Fibroblast of mammary gland (primary cell): ENCODE measurements at places on chromosomes 7 and 10.

DNA sequence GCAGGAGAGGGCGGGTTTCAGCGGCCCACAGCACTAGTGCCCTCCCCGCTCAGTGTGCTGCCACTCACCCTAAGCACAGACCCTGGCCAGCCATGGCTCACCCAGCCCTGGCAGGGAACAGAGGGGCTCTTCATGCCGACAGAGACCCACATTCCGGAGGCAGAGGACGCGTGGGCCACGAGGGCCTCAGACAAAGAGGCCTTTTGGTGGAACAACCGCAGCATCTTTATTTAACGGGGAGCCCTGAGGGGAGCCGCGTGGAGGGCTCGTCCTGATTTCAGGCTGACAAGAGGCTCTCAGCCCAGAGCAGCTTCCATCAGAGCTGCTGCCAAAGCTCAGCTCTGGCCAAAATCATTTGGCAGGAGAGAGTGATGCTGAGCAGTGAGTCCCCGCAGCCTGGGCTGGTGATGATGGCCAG lies 127.8 kb downstream of the SH3PXD2A start:
- DNase-seq, result no peak

DNA sequence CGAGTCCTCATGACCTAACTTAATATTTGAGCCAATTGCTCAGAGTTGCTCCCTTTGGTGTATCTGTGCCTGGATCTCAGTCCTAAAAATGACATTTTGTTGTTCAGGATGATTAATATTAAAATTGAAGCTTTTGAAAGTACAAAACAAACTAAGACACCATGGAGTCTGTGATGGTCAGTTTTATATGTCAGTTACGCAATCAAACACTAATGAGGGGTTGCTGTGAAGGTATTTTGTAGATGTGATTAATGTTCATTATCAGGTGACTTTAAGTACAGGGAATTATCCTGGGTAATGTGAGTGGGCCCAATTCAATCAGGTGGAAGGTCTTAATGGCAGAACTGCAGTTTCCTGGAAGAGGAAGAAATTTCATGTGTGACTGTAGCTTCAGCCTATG lies 546.7 kb downstream of the REEP3 start:
- no peak for DNase-seq

- peak; percentile 71 for DNase-seq
These were observed 4.7 kb downstream of the GLI3 start for GRCh38 chr7:42232275-42232674.

DNA sequence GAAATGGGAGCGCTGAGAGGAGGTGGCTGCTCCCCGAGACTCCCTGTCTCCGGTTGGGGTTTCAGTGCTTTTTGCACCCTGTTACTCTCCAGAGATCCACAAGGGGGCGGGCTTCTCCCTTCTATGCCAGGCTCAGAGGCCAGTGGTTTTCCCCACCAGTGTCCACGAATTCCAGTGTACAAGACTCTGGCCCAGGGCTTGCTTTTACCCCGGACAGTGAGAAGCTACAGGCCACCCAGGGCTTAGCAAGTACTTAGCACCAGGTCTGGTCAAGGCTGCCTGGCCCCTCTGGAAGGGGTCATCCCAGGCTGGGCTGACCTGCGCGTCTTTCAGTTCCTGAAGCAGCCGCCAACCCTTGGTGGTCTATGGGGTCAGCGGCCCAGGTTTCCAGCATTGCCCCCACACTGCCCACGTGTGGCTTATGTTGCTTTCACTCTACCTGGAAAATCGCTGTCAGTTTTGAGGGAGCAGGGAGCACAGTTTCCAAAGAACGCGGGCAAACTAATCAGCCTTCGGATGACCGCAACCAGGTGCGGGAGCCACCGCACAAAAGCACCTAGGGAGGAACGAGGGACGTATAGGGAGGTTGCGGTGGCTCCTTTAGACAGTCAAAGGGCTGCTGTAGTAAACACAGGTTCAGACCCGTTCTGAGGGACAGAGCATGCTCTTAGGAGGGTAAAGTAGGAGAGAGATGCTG lies 6.8 kb downstream of the CYP26A1 start:
- peak; percentile 31 for DNase-seq

- DNase-seq, result no peak
These were observed 21.3 kb upstream of the TMEM248 start for GRCh38 chr7:66899552-66900280.

DNA sequence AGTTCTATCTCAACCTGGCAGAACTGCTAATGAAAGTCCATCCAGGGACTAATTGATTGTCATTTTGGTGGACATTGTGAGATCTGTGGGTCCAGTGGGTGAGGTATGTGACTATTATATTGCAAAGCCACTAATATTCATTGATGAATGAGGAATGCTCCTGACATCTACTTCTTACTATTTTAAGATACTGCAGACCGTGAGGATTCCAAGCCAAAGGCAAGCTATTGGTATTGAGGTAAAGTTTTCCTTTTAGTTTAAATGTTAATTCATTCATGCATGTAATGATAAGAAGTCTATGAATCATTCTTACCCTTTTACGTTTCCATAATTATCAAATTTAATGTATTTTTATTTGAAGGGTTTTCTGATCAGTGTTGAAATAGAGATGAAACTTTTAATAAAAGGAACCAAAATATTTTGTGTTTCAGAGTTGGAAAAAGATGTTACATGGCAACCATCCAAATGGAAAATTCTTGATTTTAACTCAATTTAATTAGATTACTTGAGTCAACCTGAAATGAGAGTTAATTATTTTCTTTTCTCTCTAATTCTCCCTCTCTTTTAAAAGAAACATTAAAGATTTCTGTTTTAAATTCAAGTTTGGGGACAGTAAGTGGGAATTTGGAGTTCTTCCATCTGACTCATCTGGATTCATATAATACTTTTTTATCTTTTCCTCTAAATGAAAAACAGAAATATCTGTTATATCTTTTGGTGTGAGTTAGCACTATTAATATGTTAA lies 39.6 kb downstream of the NUP205 start:
- peak; percentile 48 for DNase-seq

DNA sequence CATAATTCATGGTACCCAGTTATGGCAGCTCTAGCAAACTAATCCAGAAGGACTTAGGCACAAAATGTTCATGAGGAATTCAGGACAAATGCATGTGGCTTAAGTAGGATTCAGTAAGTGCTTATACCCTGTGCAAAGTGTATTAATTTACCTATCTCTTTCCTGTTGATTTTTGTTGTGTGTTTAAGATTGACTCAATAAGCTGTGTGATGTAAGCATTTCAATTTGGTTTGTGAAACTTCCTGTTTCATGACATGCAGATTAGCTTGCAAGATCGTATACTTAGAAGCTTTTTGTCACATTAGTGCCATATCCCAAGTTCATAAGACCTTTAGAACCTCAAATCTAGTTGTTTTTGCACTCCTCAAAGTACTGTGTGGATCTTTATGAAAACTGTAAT lies 416.7 kb downstream of the ARL4A start:
- no peak for DNase-seq

DNA sequence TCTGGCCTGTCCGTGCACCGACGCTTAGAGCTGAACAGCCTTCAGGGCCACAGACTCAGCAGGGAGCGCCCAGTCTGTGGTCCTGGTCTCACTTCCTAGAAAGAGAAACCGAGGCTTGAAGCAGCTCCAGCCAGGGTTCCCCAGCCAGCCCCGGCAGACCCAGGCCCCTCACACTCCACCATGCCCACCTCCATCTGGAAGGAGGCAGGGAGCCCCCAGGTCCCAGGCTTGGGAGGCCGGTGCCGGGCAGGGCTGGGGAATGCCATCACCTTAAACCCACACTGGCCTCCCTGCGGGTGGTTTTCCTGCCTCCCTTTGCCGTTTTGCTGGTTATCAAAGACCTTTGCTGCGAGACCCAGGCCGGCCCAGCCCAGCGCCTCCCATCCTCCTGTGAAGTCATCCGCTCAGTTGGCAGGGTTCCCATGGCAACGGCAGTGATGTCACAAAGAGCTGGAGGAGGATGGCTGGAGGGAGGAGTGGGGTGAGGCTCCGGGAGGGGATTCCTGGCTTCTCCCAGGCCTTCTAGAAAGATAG lies 24.0 kb downstream of the ELFN1 start:
- peak; percentile 45 for DNase-seq

DNA sequence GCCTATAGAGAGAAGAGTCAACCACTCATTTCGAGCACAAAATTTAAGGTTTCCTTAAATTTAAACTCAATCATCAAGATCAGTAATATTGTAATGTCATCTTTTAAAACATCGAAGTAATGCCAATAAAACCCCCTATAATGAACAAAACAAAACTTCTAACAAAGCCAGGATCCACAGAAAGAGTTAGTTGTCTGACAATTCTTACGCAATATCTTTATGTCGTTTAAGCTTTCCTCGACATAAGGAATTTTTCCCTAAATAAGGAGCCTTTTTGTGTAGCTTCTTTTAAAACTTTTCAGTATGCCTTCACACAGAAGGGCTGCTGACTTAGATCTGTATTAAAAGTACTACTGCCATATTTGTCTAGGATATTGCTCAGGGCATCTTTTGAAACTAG lies 7.5 kb downstream of the EBLN1 start:
- DNase-seq, result no peak

GRCh38 chr7:94367949-94368348 lies 26.7 kb upstream of the COL1A2 start:
- peak; percentile 76 for DNase-seq

DNA sequence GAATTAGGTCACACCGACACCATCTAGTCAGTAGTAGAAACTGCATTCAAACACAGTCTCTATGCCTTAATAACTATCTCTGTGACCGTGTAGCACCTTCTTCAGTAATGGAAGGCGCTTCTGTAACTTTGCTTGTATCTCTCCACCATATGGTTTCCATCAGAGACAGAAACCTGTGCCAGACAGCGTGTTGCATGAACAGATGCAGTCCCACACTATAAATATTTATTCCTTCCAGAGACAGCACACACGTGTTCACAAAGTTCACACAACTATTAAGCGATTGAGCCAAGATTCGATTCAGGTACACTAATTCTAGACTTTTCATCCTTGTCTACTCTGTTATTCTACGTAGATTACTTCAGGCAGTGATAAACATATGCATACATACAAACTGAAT lies 873.9 kb upstream of the MBL2 start:
- no peak for DNase-seq

- DNase-seq, result peak; percentile 58
These were observed 57.7 kb downstream of the CREB3L2 start for GRCh38 chr7:137944168-137944567.

GRCh38 chr10:219731-220472 lies 84.6 kb downstream of the ZMYND11 start:
- no peak for DNase-seq

DNA sequence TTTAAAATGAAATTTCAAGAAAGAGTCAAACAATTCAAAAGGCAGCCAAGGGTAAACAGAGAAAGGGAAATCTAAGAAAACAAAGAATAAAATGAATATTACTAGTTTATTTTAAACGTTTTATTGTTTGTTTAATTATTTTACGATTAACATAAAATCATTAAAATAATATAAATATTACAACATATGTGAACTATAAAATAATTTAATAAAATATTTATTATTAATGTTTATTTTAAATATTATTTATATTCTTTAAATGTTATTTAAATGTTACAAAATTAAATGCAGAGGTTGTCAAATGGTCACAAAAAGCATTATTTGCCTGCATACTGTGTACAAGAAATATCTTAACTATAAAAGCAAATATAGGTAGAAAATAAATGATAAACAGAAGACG lies 786.7 kb upstream of the GHITM start:
- no peak for DNase-seq

- no peak for DNase-seq
These were observed 223.1 kb upstream of the AKR1E2 start for GRCh38 chr10:4602764-4603491.
